ENCODE measurements at places on chromosomes 6 and 20. TPM values are rescaled to one million over a fixed set of nuclear protein-coding genes. Genes with fewer than 3 reads are reported as not detected.

SYCP2 gene
- 0.78 TPM for total RNA-seq

KHDC1L gene
- total RNA-seq = not detected

DNA sequence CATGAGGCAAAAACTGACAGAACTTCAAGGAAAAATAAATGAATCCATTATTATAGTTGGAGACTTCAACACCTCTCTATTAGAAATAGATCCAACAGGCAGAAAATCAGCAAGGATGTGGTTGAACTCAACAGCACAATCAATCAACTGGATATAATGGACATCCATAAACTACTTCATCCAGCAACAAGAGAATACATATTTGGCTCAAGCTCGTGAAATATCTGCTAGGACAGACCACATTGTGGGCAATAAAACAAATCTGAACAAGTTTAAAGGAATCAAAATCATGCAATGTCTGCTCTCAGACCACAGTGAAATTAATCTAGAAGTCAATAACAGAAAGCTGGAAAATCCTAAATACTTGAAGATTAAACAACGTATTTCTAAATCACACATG lies 362.6 kb downstream of the CD109 start:
- DNase-seq = no peak

DNA sequence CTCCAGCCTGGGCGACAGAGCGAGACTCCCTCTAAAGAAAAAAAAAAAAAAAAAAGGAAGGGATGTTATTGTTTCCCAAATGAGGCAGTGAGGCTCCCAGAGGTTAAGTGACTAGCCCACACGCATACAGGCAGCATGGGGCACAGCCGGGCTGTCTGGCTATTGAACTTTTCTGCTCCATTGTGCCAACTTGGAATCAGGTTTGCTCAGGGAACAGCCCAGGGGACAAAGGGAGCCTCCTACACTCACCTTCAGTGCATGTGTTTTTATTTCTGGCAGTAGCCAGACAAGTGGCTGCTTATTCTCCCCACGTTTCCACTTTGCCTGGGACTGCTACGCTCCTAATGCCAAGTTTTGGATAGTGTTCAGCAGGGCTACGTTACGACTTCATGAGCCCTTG lies 10.7 kb downstream of the ETV7 start:
- DNase-seq = no peak

DNA sequence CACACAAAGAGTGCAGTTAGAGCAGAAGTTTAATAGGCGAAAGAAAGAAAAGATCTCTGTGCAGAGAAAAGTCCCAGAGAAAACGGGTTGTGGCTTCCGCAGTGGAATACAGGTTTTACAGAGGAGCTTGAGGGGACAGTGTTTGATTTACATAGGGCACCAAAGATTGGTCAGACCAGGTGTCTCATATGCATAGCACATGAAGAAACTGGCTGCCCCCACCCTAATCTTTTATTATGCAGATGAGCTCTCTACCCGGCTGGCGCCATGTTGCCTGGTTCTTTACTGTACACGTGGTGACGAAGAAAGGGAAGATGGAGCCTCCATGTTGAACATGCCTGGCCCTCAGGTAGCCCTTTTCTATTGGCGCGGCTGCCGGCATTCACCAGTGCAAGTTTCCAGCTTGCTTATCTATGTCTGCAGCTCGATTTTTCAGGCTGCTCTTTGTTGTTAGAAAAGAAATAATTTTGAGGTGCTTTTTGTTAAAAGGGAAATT lies 47.4 kb downstream of the SLC35B3 start:
- DNase-seq = no peak

Data from gastrocnemius medialis (tissue), 4 donors.